ENCODE measurements at places on chromosomes 3 and 15.

- no peak for DNase-seq
Observed at GRCh38 chr3:39540162-39540921, 72.9 kb downstream of the MOBP start.

DNA sequence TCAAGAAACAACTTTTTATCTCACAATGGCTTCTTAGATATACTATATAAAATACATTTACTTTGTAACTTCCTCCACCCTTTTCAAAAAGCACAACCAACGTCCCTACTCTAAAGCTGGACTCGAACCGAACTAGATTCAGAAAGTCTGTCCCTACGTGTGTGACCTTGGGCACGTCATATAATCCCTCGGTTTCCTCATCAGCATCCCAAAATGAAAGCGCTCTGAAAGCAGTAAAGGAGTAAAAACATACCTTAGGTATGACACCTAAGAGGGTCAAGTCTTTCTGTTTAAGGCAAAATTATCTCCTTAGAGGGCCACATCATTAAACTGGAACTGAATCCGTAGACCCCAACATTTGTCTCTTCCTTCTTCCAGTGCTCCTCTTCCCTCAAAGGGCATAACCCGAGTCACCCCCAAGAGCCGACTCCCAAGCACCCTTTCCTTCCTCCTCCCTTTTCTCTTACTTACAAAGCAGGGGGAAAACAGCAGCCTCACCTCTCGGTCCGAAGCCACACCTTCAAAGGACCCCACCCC lies 663 bp downstream of the PDCD10 start:
- DNase-seq, result no peak

GRCh38 chr3:97389936-97390335 lies 374.6 kb upstream of the ARL6 start:
- DNase-seq, result no peak

GRCh38 chr3:25038922-25039321 lies 389.1 kb upstream of the RARB start:
- DNase-seq, result no peak

GRCh38 chr15:52153900-52154895 lies 37.0 kb downstream of the GNB5 start:
- no peak for DNase-seq

All from stimulated activated CD4-positive, alpha-beta T cell treated with anti-CD3 and anti-CD28 coated beads, Interleukin-15, amount 100 ng/mL, for 1 hour (primary cell).